ENCODE measurements at places on chromosomes 11 and 22.

DNA sequence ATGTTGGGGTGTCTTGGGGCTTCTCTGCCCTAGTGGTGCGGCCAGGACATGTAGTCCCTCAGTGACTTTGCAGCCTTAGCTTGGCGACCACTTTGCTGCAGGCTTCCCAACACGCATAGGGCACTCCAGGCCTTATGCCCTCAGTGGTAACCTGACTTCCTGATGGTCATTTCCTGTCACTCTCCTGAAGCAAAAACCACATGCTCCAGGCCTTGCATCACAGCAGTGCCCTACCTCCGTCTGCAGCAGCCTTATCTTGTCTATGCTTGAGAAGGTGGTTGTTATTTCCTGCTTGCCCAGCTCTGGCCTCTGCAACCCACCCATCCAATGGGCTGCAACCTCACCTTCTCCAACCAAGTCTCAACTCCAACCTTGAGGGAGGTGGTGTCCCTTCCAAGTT, 33.4 kb upstream of the PISD start:
- no peak for DNase-seq

GRCh38 chr22:48835857-48836672, 991.6 kb downstream of the BRD1 start:
- DNase-seq, result no peak

- DNase-seq, result no peak
Measured at GRCh38 chr11:87942786-87943185, 232.5 kb downstream of the RAB38 start.

- no peak for DNase-seq
Measured at GRCh38 chr22:29979777-29980321, 96.9 kb downstream of the MTMR3 start.

DNA sequence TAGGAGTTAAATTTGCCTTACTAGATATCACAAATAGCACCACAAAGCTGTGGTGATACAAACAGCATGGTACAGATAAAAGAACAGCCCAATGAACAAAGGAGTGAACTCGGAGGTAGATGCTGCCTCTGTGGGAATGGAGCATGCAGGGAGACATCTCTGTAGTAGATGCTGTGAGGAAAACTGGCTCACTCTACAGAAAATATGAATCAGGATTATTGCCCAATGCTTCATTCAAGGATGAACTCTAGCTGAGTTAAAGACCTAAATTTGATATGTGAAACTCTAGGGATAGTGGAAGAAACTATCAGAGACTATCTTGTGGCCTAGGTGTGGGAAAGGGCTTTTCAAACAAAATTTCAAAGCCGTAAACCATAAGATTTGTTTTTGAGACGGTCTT, 15.3 kb upstream of the CAPN5 start:
- no peak for DNase-seq

DNA sequence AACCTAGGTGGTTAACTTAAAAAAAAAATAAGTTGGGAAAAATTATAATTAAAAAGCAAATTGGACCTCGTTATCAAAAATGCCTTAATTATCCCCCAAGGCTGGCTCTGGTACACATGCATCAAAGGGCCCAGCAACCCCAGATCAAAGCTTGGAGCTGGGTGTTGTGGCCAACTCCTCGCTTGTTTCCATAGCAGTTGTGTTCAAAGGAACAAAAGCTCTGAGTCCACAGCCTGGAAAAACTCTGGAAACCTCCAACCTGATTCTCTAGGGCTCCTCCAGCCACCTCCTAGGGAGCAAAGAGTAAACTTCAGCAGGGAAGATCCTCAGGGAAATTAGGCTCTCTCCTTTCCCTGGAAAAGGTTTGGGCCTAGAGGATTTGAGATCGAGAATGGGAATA, 149.4 kb downstream of the NXPE2 start:
- no peak for DNase-seq

DNA sequence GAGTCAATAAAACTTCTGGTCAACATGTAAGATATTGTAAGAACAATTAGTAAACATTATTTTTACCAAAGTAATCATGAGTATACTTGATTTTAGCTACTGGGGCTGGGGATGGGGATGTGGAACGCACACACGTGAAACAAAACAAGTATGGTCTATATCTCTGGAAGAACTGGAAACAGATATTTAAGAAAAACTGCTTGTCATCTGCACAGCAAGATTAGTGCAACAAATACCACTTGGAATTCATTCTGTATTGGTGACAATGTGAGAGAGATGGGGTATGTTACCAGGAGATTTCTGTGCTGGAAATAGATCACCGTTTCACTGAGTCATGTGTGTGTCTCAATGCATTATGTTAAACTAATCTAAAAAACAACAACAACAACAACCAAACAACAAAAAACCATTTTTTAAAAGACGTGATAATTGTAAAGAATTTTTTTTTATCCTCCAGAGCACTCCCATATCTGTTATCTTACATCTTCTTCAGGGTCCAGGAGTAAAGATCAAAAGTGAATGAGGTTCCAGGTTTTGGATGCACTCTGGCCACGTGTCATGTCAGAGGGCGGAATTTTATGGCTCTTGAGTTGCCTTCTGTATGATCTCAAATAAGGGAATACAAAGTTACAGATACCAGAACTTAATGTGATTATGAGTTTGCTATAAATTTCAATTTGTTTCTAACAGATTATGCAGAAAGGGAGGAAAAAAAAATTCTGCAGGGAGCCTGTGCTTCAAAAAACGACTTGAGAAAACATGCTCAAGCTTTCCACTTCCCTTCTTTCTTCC, 153.0 kb downstream of the BBOX1 start:
- DNase-seq, result no peak

Measured in HFFc6 (cell line).